H1 (cell line): ENCODE measurements at places on chromosomes 13 and 19.

DNA sequence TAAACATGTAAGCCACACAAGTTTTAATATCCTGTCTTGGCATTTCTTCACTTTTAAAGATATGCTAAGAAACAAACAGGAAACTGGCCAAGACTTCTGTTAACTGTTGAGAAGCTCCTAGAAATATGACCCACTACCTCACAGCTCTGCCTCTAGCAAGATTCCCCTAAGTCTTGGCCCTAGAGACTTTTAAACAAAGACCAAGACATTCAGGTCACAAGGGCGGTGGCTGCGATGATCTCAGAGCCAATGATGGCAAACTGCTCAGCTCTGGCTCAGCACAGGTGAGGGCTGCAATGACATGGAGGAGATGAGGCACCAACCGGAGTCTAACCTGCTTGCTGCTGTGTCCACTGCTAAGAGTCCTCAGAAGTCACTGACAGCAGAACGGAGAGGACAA is 114.8 kb downstream of the SUCLA2 start:
- no peak for DNase-seq

- DNase-seq, result no peak
Observed at GRCh38 chr13:97026531-97027161, 32.4 kb upstream of the OXGR1 start.

DNA sequence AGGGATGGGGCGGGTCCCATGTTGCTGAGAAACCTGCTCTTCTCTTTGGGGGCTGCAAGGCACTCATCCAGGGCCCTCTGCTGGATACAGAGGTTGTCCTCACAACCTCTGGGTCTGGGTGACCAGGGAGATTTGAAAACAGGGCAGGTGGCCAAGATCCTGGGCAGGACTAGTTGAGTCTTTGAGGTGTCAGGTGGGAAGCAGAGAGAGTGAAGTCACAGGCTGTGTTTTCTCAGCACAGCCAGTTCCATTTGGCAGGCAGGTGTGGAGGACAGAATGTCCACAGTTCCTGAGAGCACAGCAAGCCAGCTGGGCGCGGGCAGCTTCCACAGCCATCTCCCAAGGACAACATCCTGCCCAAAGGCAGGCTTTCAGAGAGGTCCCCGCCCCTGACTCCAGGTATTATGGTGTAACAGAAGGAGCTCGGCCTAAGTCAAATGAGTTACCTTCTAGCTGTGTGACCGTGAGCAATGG is 118.8 kb downstream of the NUFIP1 start:
- DNase-seq, result no peak

DNA sequence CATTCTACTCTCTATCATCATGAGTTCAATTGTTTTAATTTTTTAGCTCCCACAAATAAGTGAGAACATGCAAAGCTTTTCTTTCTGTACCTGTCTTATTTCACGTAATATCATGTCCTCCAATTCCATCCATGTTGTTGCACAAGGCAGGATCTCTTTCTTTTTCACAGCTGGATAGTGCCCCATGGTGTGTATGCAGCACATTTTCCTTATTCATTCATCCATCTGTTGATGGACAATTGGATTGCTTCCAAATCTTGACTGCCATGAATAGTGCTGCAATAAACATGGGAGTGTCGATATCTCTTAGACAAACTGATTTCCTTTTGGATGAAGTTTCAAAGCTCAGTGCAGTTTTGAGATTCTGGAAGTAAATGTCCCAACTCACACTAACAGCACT is 326.9 kb downstream of the FGF9 start:
- DNase-seq, result no peak
